Upper lobe of right lung (tissue), 1 donor: ENCODE measurements at places on chromosomes 11 and 22.

DNA sequence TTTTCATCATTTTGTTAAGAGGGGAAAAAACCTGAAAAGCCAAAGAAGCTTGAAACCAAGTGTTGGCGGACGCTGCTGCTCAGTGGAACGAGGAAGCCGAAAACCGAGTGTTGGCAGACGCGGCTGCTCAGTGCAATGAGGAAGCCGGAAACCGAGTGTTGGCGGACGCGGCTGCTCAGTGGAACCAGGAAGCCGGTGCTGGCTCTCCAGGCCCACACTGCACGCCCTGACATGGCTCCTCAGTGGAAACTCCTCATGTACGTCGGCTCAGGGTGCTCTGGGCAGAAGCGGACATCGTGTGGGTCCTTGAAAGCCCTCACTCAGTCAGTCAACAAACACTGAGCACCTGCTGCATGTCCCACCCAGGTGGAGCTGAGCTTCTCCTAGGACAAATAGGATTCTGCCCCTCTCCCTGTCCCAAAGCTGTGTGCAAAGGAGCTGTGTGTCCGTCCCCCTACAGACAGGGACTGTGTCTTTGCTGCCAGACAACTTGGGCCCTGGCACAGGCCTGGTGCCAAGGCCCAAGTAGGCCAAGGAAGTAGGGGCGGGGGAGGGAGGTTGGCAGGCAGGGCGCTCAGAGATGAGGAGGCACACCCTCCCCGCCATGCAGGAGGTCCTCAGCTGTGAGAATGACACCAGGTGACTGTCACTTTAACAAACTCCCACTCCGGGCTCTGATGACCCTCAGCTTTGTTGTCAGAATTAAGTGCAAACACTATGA lies 37.3 kb downstream of the PHF21B start:
- no peak for DNase-seq

DNA sequence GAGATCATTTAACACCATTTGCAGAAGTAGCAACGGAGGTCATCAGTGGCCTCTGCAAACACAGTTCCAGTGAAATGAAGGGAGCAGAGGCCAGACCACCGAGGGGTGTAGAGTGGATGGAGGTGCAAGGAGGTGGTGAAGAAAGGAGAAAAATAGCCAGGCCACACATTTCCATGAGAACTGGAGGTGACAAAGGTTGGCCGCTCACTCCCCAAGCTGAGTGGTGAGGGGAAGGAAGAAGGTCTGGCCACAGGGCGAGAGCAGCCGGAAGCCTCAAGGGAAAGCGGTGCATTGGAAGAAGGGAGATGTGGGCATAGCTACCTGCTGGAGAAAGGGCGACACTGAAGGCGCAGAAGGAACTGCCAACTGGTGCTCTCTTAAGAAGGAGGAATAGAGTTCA lies 20.1 kb upstream of the TMPRSS4 start:
- DNase-seq = peak; percentile 37

DNA sequence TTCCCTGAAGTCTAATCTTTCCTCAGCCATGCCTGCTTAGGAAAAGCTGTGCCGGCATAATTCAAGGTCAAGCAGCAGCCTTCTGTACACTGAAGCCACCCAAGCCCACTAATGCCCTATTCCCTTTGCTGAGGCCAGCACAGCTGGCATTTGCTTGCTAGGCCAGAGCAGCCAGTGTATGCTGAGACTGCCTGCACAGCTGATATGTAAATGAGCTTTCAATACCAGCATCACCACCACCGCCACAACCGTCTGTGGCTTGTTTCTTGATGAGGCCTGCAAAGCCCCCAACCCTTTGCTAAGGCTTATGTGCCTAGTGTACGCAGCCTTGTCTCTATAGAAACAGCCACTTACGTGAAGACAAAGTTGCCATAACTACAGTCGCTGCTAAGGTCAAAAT lies 56.3 kb upstream of the TNRC6B start:
- no peak for DNase-seq

DNA sequence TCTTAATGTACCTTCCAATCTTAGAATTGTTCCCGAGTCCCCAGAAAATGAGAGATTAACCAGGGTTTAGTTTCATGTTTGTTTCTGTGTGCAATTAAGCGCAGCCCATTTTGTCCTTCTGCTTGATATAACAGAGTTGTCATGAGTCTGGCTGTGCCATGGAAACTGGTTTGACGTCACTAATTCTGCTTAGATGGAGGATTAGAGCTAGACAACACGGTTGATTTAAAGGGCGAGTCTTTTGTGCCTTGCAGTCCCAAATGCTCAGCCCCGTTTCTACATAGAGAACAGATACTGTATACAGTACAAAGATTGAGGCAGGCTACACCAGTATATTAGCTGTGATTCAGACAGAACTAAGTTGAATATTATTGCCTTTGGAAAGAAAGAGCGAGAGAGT lies 45.5 kb upstream of the ALKBH3 start:
- no peak for DNase-seq

GRCh38 chr11:9148727-9149126 lies 57.3 kb upstream of the SCUBE2 start:
- DNase-seq = no peak

- DNase-seq = no peak
Observed at GRCh38 chr22:35971456-35972119, 57.0 kb downstream of the RBFOX2 start.

GRCh38 chr11:14073849-14074476 lies 111.4 kb downstream of the SPON1 start:
- no peak for DNase-seq

DNA sequence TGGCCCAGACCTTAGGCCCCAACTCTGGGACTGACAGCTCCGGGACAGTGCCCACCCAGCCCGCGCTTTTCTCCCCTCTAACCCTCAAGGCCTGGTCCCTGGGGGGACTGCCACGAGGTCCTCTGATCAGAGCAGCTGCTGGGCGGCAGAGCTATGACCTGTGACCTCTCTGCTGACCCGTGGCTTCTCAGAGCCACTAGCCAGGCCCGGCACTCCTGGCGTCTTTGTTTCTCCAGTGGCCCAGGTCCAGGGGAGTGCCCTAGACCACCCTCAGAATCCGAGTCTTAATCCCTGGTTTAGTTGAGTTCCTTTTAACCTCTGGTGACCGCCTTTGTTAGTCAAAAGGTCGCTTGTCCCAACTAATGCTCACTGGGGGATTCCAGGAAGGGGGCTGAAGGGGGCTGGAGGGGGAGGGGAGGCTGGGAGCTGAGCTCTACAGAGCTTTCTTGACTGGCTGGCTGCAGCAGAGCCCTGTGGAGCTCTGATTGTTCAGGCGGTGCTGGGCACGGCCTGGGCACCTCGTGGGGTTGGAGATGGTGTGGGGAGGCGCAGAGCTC lies 1.2 kb downstream of the FBLN1 start:
- DNase-seq = no peak

DNA sequence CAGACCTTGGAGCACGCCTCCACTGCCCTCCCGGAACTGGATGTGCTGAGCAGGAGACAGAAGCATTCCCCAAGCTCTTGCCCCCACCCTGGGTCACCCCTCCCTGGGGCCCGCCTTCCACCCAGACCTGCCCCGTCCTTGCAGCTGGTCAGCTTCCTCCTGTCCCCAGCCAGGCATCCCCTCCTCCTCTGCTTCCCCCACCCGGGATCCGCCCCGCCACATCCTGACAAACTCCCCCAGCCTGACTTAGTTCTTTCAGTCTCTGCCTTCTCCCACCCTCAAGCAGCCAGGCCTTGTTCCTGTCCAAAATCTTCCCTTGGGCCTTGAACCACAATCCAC lies 1.1 kb upstream of the PLXNB2 start:
- DNase-seq = peak; percentile 92

DNA sequence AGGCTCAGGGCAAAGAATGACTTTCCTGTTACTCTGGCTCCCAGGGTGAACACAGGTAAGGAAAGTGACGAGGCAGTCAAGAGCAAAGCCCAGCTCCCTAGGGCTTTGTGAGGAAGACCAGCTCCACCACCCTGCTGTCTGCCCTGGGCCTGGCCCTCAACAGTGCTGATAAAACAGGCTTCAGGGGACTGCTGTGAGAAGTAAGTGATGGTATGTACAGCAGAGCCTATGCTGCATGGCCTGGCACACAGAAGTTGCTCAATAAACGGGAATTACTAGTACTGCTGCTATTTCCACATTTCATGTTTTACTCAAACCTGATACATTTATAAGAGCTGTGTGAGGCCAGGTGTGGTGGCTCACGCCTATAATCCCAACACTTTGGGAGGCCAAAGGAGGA lies 50.3 kb downstream of the MICAL3 start:
- DNase-seq = no peak

GRCh38 chr22:17767233-17768065 lies 6.8 kb downstream of the BID start:
- no peak for DNase-seq

DNA sequence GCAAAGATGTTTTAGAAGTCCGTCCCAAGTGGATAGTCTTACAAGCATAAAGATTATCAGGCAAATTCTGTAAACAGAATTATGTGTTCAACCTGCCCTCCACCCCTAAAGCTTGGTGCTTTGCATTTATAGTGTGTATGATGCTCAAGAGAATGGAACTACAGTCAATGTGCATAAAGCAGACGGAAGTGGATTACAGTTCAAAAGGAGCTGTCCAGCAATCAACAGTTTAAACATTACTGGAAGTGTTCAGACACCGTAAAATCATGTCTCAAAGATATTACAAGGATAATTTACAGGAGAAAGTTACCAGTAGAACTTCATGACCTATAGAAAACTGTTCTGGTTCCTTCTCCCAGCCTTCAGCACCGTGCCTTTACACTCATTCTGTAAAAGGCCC lies 1.0 kb downstream of the RIC3 start:
- DNase-seq = no peak

DNA sequence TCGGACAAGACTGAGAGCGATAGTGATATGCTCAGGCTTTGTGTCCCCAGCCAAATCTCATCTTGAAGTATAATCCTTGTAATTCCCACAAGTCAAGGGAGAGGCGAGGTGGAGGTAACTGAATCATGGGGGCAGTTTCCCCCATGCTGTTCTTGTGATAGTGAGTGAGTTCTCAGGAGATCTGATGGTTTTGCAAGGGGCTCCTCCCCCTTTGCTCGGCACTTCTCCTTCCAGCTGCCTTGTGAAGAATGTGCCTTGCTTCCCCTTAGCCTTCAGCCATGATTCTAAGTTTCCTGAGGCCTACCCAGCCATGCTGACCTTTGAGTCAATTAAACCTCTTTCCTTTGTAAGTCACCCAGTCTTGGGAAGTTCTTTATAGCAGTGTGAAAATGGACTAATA lies 7.5 kb upstream of the FOLR2 start:
- no peak for DNase-seq

DNA sequence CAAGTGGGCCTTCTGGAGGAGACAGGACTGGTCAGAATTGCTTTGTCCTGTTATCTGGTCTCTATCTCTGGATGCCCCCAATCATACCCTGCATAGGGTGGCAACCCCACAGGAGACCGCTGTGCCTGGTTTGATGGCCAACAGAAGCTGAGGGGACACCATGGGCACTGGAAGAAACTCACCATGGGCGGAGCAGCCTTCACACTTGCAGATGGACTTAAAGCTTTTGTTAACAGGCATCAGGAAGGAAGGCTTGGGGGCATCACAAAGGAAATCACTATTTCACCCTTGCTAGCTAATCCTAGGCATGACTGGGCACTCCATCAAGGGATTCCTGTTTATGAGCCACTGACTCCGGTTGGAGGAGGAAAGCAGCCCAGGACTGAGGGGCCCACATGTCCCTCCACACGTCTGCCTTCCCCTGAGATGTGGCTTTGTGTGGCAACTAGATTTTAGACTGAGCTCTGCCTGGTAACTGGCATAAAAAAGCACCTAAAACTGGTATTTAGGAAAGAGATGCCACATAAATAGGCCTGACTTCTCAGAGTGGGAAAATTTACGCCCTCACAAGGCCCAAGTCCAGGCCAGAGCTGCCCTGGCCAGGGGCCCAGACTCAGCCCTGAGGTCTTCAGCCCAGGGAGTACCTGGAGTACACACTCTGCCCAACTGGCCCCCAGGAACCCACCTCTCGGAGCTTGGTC lies 57.0 kb upstream of the LYVE1 start:
- no peak for DNase-seq

DNA sequence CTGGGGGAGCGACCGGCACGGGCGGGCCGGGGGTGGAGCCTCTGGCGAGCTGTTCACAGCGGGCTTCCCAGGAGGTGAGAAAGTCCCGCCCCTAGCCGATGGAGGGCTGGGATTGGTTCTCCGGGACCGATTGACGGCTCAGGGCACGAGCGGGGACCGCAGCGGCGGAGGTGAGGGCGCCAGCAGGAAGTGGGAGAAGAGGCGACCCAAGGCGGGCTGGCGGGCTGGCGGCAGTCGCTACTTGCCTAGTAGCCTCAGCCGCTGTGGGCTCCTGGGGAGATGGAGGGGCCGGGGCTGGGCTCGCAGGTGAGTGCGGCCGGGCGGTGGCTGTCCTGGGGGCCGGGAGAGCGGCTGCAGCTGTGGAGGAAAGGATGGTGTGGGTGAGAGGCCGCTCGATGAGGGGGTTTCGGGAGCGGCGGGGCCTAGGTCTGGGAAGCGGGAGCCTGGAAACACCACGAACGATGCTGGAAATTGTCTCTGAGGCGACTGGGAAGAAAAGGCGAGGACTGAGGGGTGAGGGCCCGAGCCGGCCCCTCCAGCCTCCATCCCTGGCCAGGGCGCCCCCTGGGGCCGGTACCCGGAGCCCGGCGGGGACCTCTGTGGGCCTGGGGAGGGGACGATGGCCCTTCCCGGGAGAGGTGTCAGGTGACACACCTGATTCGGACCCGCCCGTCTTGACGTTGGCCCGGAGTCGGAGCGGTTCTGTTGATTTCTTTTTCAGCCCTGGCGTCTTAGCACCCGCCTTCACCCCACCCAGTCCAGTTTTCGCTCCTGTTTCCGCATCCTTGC lies at the start of gene ZDHHC13:
ZDHHC13 (plus strand) TSS at position 198 of the 789 bp plus-strand sequence; CDS start at position 280, 82 bp downstream.
- DNase-seq = peak; percentile 97

DNA sequence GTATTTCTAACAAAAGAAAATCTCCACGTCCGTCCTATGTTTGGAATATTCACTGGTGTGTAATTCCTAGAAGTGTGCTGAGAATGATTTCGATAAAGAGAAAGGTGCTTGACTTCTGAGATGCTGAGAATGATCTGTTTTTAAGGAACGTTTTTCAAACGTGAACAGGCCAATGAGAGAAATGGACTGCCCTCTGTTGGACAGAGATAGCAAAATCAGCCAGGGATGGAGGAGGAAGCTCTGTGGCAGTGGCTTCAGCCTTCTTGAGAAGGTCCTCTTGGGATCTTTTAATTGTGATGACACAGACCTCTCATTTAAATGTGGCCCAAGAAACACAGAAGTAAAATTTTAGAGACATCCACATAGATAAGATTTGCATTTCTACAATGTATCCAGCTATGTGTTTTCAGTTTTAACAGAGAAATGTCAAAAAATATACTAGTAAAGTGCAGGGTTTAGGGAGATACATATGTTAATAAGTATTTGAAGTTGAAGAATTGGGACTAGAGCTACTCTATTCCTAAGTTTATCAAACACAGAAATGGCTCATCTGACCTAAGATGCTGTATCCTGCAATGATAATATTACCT lies 84.0 kb upstream of the RCN1 start:
- no peak for DNase-seq
